ENCODE measurements at places on chromosomes 3 and 15.

DNA sequence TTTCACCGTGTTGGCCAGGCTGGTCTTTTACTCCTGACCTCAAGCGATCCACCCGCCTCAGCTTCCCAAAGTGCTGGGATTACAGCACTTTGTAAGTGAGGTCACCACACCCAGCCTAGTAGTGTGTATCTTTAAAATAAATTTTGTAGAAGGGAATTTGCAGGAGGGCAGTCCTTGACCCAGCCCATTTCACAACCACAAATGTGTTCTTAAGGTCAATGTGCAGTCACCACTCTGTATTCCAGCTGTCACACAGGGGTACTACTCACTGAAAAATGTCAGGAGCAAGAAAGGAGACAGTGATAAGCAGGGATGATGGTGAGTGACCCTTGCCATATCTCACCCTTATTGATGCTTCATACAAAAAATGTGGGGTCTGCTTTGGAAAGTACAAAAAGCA lies 98.5 kb downstream of the FRMD5 start:
- DNase-seq: peak; percentile 17

GRCh38 chr15:101543026-101543390 lies 53.5 kb upstream of the PCSK6 start:
- DNase-seq: no peak

GRCh38 chr15:67054676-67055075 lies 10.7 kb upstream of the SMAD3 start:
- DNase-seq: no peak

GRCh38 chr3:114418107-114418506 lies 124.3 kb downstream of the TIGIT start:
- peak; percentile 80 for DNase-seq

DNA sequence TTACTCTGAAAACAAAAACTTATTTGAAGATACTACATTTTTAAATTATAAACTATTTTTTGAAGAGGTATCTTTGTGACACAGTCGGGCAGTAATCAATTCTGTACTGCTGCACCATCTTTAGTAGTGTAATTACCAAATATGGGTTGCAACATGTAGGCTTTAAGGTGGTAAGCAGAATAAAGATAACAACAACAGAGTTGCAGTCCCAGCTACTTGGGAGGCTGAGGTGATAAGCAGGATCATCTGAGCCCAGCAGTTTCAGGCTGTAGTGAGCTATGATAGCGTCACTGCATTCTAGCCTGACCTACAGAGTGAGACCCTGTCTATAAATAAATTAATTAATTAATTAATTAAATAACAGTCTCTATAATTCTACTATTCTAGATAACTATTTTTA lies 6.0 kb downstream of the PLOD2 start:
- no peak for DNase-seq

DNA sequence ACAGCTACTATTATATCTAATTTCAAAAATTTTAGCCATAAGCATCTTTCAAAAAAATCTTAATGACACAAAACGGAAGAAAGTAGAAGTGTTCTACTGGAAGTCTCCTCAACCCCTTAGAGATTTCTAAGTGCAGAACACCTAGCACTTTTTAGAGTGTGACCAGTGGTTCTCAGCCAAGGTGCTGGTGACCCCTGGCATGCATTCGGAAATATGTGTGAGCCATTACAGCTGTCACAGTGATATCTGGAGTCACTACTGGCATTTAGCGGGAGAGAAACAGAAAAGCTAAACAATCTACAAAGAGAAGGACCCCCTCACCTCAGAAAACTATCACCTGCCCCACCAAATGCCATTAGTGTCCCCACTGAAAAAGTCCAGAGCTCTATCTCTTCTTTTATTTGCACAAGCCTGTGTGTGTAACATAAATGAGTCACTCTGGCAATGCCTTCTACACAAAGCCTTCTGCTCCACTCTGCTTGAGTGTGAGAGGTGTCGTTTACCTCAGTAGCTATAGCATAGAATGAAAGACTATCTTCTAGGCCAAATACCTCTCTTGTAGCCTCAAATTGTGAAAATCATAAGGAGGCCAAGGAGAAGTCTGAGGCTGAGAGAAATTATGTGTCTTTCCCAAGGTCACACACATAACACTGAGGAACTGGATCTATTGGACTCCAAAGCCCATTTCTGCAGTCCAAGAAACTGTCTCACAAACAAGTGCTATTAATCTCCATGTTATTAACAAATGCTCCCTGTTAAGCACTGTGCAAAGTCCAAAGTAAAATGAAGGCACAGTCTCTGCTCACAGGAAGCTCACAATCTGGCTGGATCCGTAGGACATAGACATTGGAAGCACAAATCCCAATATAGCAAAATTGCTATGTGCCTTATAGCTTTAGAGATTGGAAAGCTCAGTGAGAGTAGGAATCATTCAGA lies 28.5 kb upstream of the KCNMB2 start:
- no peak for DNase-seq

DNA sequence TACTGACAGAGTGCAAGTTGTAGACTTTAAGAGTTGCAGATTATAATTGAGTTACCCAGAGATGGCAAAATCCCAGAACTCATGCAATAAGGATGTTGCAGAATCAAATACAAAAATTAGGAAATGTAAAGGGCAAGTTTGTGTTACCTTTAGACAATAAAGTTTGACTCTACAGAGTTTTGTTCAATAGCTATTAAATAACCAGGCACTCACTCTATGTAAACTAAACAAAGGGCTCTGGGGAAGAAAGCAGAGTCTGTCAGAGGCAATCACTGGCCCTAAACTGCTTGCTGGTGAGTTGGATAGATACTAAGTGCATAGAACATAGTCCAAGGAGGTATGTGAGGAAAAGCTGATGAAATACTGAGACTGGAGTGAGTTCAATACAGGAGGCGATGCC lies 40.0 kb upstream of the PLCL2 start:
- DNase-seq: no peak

DNA sequence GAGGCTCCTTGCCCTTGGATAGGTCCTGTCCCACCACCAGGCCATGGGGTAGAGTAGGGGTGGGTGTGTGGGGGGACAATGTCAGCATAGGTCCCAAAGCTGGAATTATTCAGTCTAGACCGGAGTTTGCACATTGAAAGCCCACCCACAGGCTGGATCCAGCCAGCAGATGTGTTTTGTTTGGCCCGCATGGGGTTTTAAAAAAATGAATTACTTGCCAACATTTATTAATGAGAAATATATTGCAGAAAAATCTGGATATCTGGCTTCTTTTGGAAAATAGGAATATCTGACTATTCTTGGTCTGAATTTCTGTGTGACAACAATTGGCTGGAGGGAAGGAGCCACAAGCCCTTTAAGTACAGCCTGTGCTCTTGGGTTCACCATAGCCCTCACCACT lies 17.3 kb upstream of the LRIG1 start:
- DNase-seq: no peak

- DNase-seq: no peak
These were observed 106.9 kb downstream of the TLE3 start for GRCh38 chr15:69990566-69991421.

DNA sequence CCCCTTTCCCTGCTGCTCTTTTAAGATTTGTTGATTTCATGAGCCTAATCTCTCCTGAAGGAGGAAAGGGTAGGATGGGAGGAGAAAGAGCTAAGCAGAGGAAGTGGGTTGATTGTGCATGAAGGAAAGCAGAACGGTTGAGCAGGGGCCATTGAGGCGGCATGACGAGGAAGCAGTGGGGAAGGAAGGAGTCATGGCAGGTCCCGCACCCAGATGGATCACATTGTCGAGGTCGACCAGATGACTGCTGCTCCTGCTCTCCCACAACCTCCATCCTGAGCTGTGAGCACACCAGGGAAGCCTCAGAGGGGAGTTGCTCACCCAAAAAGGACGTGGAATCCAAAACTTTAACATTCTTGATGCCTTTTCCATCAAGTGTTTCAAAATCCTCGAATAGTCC lies 42.8 kb downstream of the ABTB1 start:
- no peak for DNase-seq

DNA sequence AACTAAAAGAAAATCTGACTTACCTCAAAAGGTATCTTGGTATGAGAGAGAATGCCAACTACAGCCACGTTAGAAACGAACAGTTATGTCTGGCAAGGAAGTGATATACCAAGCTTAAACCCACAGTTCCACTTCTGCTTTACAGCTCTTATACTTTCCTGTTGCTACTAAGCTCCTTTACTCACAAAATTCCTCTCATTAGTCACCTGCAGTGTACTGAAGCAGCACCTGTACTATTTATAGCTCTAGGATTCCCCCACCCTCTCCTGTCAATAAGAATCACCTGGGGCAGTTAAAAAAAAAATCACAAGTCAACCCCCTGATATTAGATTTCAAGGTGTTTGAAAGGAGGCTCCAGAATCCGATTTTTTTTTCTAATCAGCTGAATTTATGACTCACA lies 2.9 kb upstream of the TMEM266 start:
- no peak for DNase-seq
